Activated CD4-positive, CD25-positive, alpha-beta regulatory T cell treated with anti-CD3 and anti-CD28 coated beads, Interleukin-2, amount 50 U/mL, for 72 hours (primary cell): ENCODE measurements at places on chromosomes 3 and 15.

- no peak for DNase-seq
Measured at GRCh38 chr3:82376883-82377282, 615.4 kb upstream of the GBE1 start.

DNA sequence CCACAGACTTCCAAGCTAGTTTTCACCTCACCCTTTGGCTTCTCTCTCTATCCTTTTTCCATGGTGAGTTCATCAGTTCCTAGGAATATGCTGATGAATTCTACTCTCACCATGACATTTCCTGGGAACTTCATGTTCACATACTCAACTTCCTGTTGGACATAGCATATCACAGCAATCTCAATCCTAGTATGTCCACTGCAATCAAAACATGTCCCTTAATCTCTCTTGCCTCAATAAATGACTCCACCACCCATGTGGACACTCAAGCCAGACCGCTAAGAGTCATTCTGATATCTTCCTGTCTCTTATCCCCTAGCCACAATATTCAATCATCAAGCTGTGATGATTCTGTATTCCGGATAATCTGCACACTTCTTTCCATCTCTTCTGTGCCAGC lies 66.7 kb upstream of the MME start:
- no peak for DNase-seq

GRCh38 chr3:169624533-169624972 lies 39.0 kb downstream of the MECOM start:
- DNase-seq = no peak

GRCh38 chr3:14647976-14648955 lies 3.3 kb upstream of the CCDC174 start:
- no peak for DNase-seq

GRCh38 chr15:36323615-36324014 lies 255.8 kb upstream of the CDIN1 start:
- no peak for DNase-seq

- no peak for DNase-seq
Measured at GRCh38 chr3:50630877-50631276, 13.9 kb downstream of the MAPKAPK3 start.

DNA sequence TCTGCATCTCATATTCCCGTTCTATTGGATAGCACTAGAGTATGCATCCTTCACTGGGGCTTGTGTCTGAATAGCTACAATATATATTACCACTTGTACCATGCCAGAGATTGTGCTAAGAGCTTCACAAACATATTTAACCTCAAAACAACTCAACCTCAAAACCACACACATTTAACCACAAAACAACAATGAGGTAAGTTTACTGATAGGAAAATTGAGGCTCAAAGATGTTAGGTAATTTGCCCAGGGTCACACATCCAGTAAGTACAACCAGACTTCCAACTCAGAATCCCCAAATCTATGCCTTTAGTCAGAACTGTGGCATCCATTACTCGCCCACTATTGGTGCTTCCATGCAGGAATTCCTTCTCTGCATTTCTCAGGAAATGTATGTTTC lies 220.0 kb downstream of the FAM43A start:
- no peak for DNase-seq

DNA sequence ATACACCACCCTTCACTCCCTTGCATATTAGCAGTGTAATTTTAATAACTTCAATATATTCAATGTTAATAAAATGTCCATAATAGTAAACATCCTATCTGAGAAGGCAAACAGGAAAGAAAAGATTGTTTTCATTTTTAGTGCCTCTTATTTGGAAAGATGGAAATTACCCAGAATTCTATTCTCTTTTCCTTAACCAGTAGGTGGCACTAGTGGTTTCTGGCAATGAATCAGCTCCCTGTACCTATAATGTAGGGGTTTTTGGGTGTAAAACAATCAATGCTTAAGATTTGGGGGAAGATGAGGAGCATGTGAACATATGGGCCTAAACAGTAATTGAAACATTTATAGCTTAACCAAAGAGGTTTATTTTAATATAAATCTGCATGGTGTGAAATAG lies 5.7 kb upstream of the SEMA6D start:
- DNase-seq = no peak
